ENCODE measurements at places on chromosomes 12 and 14.

- no peak for DNase-seq
Measured at GRCh38 chr12:5716976-5717375, 228.1 kb downstream of the ANO2 start.

- DNase-seq = no peak
Measured at GRCh38 chr14:92259613-92260357, 63.2 kb upstream of the SLC24A4 start.

DNA sequence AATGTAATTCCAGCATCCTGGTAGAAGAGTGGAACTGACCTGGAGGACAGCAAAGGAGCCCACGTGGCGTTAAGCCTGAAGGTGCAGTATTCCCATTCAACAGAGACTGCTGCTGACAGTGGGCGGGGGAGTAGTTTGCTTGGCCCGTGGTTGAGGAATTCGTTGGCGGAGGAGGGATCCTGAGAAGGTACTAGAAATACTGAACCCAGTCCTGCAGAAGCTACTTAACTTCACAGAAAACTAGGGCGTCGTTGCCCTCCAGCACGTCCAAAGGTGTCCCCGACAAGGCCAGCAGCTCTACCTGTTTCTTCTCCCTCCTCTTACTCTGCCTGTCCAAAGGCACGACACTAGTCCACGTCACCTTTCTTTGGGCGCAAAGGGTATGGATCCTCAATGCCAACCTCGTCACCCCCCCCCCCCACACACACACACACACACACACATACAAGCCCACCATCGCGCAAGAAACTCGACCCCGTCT, 303 bp downstream of the PUS7L start:
- DNase-seq = peak; percentile 44

GRCh38 chr12:61821381-61821780, 438.8 kb upstream of the USP15 start:
- DNase-seq = peak; percentile 3

DNA sequence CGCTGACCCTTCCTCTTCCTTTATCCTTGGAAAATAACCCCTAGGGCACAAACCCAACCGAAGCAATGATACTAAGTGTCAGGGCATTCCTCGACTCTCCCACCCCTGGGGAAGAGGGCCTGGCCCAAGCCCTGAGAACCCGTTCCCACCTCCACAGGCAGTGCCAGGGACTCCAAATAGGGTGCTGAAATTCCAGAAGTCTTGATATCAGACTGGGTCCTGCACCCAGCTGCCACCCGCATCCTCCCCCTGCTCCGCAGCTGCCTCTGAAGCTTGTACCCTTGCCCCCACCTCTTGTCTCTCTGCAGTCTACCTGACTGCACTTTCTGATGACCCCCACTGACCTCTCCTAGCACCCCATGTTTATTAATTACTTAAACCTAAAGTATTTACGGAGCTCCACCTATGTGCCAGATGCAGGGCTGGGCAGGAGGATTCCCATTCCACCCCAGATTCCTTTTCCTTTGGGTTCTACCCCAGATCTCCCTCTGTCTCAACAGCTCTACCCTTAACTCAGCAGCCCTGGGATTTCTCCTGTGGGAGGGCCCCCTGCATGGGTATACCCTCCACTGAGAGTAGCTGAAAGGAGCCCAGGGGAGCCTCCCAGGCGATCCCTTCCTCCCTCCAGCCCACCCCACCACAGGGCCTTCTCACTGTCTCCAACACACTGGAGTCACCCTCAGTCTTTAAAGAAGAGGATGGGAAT, 4.1 kb upstream of the KRT18 start:
- DNase-seq = no peak

- no peak for DNase-seq
Measured at GRCh38 chr12:120125792-120126634, 9.5 kb upstream of the RAB35 start.
